Fibroblast of the conjunctiva (primary cell): ENCODE measurements at places on chromosomes 13 and 19.

DNA sequence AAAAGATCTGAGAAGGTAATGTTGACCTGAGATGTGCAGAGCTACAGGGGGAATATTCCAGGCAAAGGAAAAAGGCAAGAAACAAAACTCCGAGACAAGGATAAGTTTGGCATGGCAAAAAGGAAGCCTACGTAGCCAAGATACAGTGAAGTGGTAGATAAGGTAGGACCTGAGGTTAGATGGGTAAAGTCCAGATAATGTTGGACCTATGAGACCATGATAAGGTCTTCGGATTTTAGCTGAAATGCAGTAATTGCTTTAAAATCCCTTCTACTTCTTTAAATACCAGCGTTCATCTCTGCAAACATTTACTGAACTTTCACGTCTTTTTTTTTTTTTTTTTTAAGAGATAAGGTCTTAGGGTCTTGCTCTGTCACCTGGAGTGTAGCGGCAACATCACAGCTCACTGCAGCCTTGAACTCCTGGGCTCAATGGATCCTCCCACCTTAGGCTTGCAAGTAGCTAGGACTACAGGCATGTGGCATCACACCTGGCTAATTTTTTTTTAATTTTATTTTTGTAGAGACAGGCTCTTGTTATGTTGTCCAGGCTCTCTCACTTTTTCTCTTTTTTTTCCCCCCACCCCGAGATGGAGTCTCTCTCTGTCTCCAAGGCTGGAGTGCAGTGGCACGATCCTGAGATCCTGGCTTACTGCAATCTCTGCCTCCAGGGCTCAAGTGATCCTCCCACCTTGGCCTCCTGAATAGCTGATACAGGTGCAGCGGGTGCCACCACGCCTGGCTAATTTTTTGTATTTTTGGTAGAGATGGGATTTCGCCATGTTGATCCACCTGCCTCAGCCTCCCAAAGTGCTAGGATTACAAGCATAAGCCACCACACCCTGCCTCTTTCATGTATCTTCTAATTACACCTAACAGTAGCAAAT, 4.2 kb upstream of the WBP4 start:
- no peak for DNase-seq

DNA sequence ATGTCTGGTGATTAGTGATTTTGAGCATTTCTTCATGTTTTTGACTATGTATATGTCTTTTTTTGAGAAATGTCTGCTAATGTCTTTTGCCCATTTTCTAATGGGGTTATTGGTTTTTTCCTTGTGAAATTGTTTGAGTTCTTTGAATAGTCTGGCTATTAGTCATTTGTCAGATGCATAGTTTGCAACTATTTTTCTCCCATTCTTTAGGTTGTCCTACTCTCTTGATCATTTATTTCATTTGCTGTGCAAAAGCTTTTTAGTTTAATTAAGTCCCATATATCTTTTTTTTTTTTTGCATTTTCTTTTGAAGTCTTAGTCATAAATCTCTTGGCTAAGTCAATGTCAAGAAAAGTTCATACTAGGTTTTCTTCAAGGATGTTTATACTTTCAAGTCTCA, 449.8 kb downstream of the DACH1 start:
- no peak for DNase-seq

- peak; percentile 28 for DNase-seq
Observed at GRCh38 chr13:75217949-75218348, 264.0 kb downstream of the TBC1D4 start.

- DNase-seq, result no peak
Observed at GRCh38 chr19:46927106-46927505, 66.3 kb downstream of the ARHGAP35 start.

GRCh38 chr13:113916330-113916815, 52.5 kb upstream of the GAS6 start:
- peak; percentile 26 for DNase-seq

GRCh38 chr19:31908080-31908479, 437.3 kb upstream of the ZNF507 start:
- no peak for DNase-seq

GRCh38 chr19:39398297-39398864, 7.2 kb downstream of the MED29 start:
- peak; percentile 84 for DNase-seq

DNA sequence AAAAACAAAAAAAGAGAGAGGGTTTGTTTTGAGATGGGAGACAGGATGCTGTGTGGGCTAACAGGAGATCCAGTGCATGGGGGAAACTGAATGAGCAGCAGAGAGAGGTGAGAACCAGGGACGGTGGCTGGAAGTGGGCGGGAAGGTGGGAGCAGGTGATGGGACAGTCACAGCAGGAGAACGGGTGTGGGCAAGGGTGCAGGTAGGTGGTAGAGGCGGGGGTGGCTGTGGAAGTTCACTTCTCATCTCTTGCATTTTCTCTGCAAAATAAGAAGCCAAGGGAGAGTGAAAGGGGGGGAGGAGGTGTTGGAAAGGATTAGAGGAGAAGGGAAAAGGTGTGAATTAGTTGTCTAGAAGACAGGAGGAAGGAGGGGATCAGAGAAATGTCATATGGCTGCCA, 21.9 kb downstream of the FBXO17 start:
- no peak for DNase-seq

- DNase-seq, result no peak
Observed at GRCh38 chr13:82879921-82880320, 1002.4 kb downstream of the SLITRK1 start.

DNA sequence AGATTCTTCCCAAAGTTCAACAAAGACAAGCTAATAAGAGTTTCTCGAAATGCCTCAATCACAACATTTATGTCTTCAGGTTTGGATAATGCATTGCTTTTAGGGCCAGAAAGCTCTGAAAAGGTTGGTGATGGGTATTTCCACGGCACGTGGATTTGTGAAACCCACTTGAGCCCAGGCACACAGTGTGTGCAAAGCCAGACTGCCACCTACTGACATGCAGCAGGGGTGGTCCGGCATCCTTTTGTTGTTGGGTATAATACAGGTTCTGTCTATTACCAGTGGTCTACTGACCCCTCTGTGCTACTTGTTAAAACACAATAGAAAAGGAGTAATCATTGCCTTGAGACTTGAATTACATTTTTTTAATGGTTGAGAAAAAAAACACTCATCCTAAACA, 225.6 kb downstream of the RAP2A start:
- peak; percentile 13 for DNase-seq

DNA sequence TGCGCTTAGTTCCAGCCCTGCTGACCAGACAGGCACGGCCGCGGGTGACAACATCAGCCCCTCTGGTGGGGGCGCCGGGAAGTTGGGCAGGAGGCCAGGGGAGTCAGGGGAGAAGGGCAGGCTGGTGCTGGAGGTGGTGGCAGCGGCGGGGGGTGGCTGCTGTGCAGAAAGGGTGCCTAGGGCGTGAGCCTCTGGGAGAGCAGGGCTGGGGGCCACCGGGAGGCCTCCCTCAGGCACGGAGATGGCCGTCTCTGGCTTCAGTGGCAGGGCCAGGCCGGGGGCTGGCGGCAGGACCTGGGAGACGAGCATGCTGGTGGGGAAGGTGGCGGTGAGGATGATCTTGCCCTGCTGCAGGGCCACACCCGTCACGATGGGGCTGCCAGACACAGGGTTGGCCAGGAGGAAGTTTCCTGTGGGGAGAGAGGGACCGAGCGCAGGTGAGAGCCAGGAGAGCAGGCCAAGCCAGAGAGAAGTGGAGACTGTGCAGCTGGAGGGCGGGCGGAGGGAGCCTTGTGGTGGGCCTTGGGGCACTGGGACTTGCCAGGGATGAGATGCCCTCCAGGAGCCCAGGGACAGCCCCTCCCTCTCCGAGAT, 3.3 kb downstream of the SIX5 start:
- no peak for DNase-seq

- no peak for DNase-seq
Observed at GRCh38 chr13:76222511-76222910, 586.4 kb downstream of the LMO7 start.

GRCh38 chr13:110106726-110107125, 200.2 kb downstream of the COL4A1 start:
- peak; percentile 33 for DNase-seq

GRCh38 chr13:106331116-106331515, 204.3 kb downstream of the EFNB2 start:
- DNase-seq, result no peak

- DNase-seq, result no peak
Observed at GRCh38 chr19:17616961-17617806, 61.7 kb downstream of the COLGALT1 start.

GRCh38 chr13:31769575-31769974, 30.2 kb downstream of the RXFP2 start:
- DNase-seq, result no peak

GRCh38 chr19:4326837-4327251, 11.8 kb downstream of the STAP2 start:
- no peak for DNase-seq

DNA sequence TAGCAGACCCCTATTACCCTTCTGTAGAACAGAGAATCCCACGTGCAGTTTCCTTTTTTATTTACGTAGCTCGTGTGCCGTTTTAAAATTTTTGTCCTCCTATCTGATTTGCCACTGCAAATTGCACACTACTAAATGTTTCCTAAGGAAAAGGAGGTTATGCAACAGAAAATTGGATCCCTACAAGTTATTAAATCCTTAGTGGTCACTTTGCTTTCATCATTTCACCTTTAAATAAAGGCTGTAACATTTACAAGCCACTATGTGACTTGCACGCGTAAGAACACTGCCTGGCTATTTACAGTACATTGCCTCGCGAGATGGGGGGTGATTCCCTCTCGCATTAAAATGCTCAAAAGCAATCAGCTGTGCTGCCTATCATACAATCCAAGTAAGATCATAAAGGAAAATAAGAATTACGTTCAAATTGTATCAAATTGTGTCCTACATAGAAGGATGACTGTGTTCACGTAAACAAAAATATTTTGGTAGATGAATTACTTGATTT, 525.6 kb downstream of the SUCLA2 start:
- no peak for DNase-seq

- DNase-seq, result no peak
Observed at GRCh38 chr19:14061751-14062557, at the start of gene PALM3. Gene PALM3 (minus strand): TSS chr19:14062076. CDS start chr19:14061980, 96 bp downstream.

GRCh38 chr19:17614476-17614875, 59.0 kb downstream of the COLGALT1 start:
- no peak for DNase-seq

- no peak for DNase-seq
Observed at GRCh38 chr19:48544856-48545750, 6.9 kb upstream of the SULT2B1 start.
